ENCODE measurements at places on chromosomes 12 and 14. TPM values are rescaled to one million over a fixed set of nuclear protein-coding genes. Genes with fewer than 3 reads are reported as not detected.

Gene PTCSC3
- total RNA-seq, result not detected

Gene SYT1
- 2.6 TPM for total RNA-seq

Gene GALNT9
- total RNA-seq, result not detected

Gene BCAT1
- 45.1 TPM for total RNA-seq

DNA sequence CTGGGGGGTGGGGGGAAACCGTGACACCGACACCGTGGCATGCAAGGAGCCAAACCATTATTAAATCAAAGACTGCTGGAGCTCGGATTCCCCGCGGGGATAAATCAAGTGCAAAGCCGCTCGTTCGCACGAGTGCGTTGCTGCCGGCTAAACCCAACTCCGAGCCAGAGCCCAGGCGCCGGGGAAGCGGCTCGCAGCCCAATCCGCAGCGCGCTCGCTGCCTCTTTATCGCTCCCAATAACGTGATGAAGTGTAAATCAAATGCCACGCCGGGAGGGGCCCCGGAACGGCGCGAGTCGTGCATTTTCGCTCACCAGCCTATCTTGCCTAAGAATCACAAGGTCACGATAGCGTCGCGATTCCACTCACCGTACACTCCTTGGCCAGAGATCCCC is 1.3 kb downstream of the MDGA2 start:
- DNase-seq, result peak; percentile 77

- DNase-seq, result no peak
Observed at GRCh38 chr12:54968181-54968730, 16.3 kb downstream of the TESPA1 start.

DNA sequence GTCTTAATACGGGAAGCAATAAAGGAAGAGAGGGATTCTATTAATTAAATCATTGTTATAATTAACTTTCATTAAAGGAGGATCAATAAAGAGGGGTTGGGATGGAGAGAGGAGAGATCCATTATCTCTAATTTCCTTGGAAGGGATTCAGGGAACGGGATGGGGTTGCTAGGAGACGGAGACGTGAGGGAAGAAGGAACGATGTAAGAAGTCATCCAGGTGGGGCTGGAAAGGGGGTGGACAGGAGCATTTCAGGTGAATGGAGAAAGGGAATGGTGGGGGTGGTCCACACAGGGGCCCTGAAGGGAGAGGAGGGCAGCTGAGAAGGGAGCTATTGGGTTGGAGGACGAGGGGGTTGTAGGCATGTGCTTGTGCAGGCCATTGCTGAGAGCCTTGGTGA is 17.2 kb downstream of the CALCOCO1 start:
- DNase-seq, result peak; percentile 8

- no peak for DNase-seq
Observed at GRCh38 chr12:65597527-65597926, 226.8 kb upstream of the HMGA2 start.

GRCh38 chr12:121465921-121466793 is 66.2 kb downstream of the RNF34 start:
- DNase-seq, result no peak

GRCh38 chr12:60967128-60967527 is 1293.1 kb upstream of the USP15 start:
- DNase-seq, result no peak

DNA sequence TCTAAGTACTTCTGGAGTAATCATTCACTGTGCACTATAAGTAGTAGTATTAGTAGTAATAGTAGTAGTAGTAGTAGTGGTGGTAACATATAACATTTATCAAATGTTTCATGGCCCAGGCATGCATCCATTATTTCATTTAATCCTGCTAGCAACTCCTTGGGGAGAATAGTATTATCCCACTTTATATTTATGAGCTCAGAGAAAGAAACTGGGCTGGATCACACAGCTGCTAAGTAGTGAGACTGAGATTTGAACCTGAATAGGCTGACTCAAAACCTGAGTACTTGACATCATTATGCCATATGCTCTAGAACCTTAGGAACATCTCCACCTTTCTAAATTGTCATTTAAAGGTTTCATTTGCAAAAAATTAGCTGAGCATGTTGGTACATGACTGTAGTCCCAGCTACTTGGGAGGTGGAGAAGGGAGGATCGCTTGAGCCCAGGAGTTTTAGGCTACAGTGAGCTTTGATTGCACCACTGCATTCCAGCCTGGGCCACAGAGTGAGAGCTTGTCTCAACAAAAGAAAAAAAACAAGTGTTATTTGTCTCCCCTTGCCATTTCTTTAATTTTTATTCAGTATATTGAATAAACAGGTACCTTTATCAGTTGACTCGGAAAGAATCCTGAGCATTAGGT is 11.4 kb upstream of the NID2 start:
- no peak for DNase-seq

DNA sequence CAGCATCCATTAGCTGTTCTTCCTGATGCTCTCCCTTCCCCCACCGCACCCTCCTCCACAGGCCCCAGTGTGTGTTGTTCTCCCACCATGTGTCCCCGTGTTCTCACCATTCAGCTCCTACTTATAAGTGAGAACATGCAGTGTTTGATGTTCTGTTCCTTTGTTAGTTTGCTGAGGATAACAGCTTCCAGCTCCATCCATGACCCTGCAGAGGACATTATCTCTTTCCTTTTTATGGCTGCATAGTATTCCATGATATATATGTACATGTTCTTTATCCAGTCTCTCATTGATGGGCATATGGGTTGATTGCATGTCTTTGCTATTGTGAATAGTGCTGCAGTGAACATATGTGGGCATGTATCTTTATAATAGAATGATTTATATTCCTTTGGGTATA is 9.0 kb downstream of the ATF1 start:
- DNase-seq, result no peak
